Stimulated activated CD8-positive, alpha-beta memory T cell treated with anti-CD3 and anti-CD28 coated beads, Interleukin-15, amount 100 ng/mL, for 48 hours (primary cell): ENCODE measurements at places on chromosomes 11 and 22.

DNA sequence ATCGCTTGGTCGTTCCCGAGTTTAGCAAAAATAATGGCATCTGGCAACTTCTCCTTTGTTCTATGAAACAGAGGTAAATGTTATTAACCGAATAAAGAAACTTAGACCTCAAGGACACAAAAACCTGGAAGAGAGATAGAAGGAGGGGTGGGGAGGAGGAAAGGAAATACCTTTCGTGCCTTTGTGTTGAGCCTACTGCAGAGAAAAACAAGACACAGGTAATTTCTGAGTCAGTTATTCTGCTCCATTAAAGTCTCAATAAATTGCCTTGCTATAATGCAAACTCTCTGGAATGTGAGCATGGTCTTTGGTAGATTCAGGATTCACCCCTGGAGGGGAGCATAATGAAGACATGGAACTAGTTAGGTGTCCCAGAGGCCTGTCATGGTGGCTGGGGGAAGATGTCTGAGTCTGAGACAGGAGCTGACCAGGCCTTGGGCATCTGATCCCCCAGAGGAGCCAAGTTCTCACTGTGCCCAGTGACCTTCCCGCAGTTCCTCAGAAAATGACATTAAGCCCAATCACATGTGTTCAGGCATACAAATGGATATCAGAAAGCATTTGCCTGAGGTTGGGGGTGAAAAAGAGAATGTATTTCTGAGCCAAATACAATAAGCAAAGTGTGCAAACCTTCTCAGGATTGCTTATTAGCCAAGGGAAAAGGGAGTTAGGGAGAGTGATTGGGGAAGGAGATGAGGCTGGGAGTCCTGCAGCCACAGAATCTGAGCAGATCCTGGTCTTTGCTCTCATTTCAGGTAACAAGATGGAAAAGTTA is 72.6 kb upstream of the CADM1 start:
- no peak for DNase-seq

- no peak for DNase-seq
Measured at GRCh38 chr22:40113696-40114095, 64.0 kb upstream of the TNRC6B start.

DNA sequence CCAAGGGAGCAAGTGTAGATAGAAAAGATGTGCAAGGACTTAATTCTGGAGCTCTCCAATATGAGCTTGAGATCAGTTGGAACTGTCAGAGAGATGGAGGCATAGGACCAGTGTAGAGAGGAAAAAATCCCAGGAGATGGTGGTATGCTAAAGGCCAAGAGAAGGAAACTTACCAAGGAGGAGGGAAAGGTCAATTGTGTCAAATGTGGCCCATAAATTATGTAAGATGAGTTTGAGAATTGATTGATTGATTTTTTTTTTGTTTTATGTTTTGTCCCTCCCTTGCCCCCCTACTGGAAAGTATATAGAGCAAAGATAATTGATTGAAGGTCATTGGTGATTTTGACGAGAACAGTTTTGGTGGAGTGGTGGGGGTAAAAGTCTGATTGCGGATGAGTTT is 2.8 kb upstream of the USP2 start:
- no peak for DNase-seq

DNA sequence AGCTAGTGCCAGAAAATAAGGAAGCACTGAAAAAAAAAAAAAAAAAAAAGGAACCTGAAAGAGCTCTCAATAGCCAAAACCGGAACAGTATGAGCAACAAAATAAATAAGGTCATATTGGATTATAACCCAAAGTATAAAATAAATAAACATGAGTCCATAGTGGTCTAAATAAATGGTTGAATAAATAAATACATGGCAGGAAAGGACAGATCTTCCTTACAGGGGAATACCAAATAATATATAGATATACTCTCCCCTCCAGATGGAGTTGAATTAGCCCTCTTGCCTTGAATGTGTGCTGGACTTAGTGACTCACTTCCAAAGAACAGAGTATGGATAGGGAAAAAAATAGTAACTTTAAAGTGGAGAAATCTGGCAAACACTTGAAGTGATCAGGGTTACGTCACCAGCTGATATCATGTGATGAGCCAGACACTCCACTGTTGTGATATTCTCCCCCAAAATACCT is 14.3 kb upstream of the ARRB1 start:
- no peak for DNase-seq

DNA sequence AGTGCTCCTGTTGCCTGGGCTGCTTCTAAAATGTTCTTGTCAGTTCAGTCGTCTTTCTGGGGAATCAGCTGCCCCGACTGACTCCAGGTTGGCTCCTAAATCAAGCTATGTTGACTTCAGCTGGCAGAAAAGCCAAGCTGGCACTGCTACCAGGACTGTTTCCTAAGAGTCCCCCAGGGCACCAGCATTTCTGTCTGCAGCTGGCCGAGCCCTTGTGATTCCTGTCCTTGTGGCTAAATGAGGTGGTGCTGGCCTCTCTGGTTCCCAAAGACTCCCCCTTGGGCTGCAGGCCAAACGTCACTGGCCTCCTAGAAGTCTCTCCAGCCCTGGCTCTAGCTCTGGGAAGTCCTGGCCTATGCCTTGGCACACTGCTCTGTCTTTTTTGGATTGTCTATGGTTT is 31.1 kb downstream of the GRAMD1B start:
- no peak for DNase-seq

- no peak for DNase-seq
Measured at GRCh38 chr22:31055635-31056159, 25.4 kb upstream of the SMTN start.

GRCh38 chr11:45181193-45181888 is 34.9 kb downstream of the PRDM11 start:
- DNase-seq, result no peak

- no peak for DNase-seq
Measured at GRCh38 chr11:10319702-10320558, 15.1 kb downstream of the ADM start.

DNA sequence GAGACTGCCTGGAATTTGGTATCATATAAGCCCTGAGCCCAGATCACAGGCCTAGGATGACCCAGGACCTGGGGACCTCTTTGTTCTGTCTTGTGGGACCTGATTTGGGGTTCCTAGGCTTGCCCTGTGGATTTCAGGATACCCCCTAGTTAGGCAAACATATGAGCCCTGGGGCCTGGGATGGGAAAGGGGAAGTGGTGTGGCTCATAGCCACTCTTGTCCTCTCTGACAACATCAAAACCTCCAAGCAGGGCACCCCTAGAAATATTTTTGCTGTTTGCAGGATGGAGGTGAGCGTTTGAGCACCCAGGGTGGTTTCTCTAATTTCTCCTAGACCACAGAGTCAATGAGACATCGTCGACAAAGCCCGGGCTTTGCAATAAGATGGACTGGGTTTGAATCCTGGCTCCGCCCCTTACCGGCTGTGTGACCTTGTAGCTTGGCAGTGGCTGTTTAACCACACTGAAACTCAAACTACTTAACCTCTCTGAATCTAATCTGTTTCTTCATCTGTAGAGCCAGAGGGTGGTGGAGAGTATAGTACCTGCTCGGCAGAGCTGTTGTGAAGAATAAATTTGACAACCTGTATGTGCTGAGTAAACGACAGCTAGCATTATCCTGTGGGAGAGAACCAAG is 5.3 kb upstream of the LRRC10B start:
- no peak for DNase-seq

DNA sequence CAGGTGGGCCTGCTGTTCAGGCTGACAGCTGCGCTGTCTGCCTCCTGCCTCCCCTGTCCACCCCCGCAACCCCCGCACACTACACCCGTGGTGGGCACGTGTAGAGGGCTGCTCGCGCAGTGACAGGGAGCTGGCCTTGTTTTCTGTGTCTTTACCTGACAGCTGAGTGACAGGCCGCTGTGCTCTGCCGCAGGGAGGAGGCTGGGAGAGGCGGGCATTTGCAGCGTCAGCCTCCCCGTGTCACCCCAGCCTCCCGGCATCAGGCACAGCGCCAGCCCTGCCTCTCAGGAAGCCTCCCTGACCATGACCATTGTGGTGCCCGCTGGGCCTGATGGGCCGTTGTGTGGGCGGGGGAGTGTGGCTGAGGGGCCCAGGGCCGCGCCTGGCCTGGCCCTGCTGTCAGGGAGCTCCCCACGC is 32.0 kb upstream of the RELT start:
- DNase-seq, result no peak
